ENCODE measurements at places on chromosomes 11 and 22. TPM values are rescaled to one million over a fixed set of nuclear protein-coding genes. Genes with fewer than 3 reads are reported as not detected.

Gene MRGPRE
- total RNA-seq = not detected

Gene CCDC116
- total RNA-seq = 0.71 TPM

Gene OR2AT4
- total RNA-seq = not detected

DNA sequence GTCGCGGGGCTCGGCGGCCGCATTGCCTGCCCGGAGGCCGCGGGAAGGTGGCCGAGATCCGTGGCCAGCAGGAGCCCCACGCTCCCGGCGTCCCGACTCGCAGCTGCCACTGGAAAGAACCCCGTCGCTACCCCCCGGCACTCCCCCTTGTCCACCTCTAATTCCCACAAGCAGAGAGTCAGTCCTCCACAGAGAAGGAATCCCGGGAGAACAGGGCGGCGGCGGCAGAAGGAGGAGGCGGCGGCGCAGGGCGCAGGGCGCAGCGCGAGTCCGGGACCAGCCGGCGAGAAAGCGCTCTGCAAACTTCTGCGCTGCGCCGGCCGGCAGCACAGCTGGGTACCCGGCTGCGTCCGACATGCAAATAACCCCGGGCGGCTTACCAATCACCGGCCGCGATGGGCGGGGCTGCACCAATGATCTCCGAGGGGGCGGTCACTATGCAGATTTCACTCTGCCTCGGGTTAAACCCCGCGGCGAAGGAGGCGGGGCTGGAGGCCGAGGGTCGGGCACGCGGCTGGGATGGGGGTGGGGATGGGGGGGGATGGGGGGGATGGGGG lies at the start of gene ABTB2:
TSS of gene ABTB2 (minus strand) at position 310 of the 557 bp plus-strand sequence.
- H3K36me3 ChIP-seq = no peaks in the 10 kb centered on the region
- H3K4me1 ChIP-seq = peaks cover 17% of the 10 kb centered on the region
- no peaks in the 10 kb centered on the region for H3K27me3 ChIP-seq
- peak within 1 kb of the TSS; percentile 87 for H3K27ac ChIP-seq
- H3K4me3 ChIP-seq = peak within 1 kb of the TSS; percentile 48

DNA sequence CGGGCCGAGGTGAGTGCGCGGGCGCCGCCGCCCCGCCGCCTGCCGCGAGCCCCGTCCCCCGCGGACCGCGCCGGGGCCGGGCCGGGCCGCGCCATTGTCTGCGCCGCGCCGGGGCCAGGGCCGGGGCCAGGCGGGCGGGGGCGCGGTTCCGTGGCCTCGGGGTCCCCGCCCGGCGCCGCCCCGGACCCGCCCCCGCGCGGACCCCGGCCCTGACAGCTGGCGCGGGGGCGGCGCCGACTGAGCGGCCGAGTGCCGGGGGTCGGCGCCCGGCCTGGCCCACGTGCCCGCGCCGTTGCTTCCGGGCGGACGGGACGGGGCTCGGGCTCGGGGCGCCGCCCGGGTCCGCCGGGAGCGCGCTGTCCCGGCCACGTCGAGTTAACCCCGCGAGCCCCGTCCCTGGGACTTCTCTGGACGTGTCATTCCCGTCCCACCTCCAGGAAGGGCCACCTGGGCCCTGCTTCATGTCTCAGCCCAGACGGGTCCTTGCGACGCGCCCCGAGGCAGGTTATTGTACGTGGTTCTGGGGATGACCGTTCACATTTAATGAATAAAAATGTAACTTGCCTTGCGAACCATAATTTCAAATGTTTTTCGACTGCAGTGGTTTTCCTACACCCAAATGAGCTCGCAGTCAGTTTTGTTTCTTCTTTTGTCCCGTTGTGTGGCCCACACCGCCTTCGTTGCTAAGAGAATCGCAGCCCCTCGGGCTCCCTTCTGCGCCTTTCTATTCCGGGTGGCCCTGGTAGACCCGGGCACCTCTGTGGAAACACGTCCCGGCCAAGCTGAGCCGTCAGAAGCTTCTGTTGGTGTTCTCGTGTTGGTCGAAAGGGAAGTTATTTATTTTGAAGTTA lies 562 bp downstream of the ZBED4 start:
- DNase-seq = peak; percentile 44
- H3K4me3 ChIP-seq = peak overlapping the region; percentile 72
- peaks cover 22% of the 10 kb centered on the region for H3K27me3 ChIP-seq
- no peaks in the 10 kb centered on the region for H3K36me3 ChIP-seq

DNA sequence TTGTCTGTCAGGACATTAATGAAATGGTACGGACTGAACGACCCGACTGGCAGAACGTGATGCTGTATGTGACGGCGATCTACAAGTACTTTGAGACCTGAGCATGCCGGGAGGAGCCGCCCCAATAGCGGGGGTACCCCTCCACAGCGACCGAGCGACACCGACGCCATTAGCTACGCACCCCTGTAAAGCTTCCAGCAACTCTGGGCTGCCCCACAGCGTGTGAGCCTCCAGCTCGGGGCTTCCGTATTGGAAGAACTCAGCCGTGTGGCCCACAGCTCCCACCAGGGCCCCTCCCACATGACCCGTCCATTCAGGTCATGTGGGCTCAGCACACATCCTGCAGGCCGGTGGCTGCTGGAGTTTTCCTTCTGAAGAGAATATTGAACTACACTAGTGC lies 12.9 kb upstream of the ADORA2A start:
- no peak for DNase-seq
- H3K27ac ChIP-seq = no peak overlapping the region
- H3K4me3 ChIP-seq = no peak overlapping the region
- H3K27me3 ChIP-seq = no peaks in the 10 kb centered on the region
- no peaks in the 10 kb centered on the region for H3K4me1 ChIP-seq

- no peaks in the 10 kb centered on the region for H3K4me1 ChIP-seq
- no peak for DNase-seq
- H3K4me3 ChIP-seq = no peak overlapping the region
- no peaks in the 10 kb centered on the region for H3K36me3 ChIP-seq
- H3K27ac ChIP-seq = no peak overlapping the region
Measured at GRCh38 chr11:132717824-132718223, 814.5 kb downstream of the OPCML start.

DNA sequence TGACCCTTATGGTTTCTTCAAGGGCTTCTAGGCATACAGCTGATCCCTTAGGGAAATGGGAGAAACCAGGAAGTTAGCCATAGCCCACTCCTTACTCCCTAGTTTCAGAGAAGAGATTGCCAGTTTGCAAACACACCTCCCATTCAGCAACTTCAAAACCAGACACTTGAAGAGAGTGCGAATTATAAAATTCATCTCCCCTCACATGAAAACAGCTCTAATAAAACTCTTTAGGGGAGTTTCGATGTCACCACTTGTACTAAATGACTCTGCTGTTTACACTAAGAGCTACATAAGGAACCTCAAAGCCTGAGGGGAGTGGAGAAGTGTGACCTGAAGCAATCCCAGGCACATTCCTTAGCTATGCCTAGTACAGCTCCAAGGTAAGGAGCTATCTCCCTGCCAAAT lies 8.3 kb downstream of the LGR4 start:
- peaks cover 8% of the 10 kb centered on the region for H3K4me1 ChIP-seq
- peak; percentile 32 for DNase-seq
- H3K36me3 ChIP-seq = no peaks in the 10 kb centered on the region
- no peak overlapping the region for H3K27ac ChIP-seq
- no peak overlapping the region for H3K4me3 ChIP-seq

DNA sequence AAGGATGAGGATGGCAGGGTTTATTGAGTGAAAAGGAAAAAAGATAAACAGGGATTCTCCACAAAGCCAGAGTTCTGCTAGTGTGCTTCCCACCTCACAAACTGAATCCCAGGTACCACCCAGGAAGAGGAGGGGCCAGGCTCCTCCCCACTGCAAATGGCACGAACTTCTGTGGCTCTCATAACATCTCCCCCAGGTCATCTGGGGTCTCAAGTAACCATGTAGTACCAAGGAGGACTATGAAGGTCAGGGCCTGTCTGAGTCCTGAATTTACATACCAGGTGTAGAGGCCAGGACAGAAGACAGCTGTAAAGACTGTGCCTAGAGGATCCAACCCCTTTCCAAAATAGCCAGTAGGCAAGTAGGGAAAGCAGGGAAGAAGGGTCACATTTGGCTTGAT lies 25.7 kb upstream of the GNAZ start:
- no peaks in the 10 kb centered on the region for H3K27me3 ChIP-seq
- no peak overlapping the region for H3K4me3 ChIP-seq
- H3K27ac ChIP-seq = no peak overlapping the region
- no peaks in the 10 kb centered on the region for H3K36me3 ChIP-seq
- DNase-seq = no peak
- H3K4me1 ChIP-seq = no peaks in the 10 kb centered on the region
